ENCODE measurements at places on chromosomes 7 and 10.

GRCh38 chr10:119100434-119101238 is 3.3 kb upstream of the DENND10 start:
- DNase-seq, result no peak

GRCh38 chr7:1948301-1948796 is 278.3 kb downstream of the ELFN1 start:
- no peak for DNase-seq

GRCh38 chr7:157507987-157508386 is 171.2 kb downstream of the DNAJB6 start:
- DNase-seq, result no peak

- no peak for DNase-seq
Measured at GRCh38 chr10:123786896-123787295, 104.7 kb downstream of the CPXM2 start.

DNA sequence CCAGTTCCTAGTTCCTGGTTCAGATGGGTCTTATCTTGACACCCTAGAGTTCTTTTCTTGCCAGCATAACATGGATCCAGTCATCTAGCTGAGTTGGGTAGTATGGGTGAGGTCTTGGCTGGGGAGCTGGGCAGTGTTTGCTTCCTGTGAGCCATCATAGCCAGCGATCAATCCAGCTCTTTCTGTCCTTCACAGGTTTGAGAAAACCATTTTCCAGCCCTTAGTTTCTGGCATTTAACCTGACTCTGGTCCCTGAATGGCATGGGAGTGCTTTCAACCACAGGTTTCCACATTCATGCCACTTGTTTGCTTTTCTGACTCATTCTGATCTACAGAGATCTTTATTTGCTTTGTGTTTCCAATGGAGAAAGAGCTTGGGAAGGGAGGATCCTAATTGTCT is 8.6 kb downstream of the SLC13A1 start:
- DNase-seq, result no peak

GRCh38 chr10:71812016-71812912 is 38.8 kb downstream of the PSAP start:
- peak; percentile 54 for DNase-seq

DNA sequence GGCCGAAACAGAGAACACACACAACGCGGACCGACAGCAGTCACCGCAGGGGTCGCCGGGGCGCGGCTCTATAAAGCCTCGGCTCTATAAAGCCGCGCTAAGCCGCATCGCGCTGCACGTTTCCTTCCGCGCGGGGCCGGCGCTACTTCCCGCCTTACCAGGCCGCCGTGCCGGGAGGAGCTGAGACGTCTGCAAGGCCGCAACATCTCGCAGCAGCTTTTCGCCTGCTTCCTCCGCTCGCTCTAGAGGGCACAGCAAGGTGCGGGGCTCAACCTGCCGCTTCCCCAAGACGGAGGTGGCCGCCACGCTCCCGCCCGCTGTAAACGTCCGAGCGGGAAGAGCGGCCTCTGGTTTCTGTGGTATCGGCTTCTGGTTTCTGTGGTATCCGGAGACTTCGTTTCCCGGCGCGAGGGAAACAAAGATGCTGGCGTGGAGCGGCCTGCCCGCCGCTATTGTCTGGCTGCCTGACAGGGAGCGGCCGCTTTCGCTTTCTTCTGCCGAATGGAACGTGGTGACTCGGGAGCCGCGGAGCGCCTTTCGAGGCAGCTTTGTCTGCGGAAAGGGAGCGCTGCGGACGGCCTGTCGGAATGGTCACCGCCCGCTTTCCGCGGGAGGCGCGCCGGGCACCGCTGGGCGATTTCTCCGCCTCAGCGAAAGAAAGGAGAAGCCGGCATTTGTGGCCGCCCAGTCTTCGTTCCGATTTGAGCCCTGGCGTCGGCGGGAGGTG is 91.8 kb downstream of the SPAG6 start:
- peak; percentile 90 for DNase-seq

DNA sequence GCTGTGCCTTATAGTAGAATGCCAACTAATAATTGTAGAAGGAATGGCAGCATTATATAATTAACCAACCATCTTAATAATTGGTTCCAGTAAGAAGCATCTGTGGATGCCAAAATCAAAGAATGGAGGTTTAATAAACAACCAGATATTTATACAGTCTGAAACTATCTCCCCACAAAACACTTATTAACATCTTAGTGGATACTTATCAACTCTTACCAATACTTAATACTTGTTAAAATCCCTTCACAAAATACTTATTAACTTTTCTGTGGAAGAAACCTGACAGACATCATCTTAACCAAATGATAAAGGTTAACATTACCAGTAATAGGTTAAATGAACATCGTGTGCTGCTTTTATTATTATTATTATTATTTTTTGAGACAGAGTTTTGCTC is 29.1 kb upstream of the FAM107B start:
- no peak for DNase-seq

GRCh38 chr7:146661435-146661834 is 544.8 kb downstream of the CNTNAP2 start:
- DNase-seq, result no peak

DNA sequence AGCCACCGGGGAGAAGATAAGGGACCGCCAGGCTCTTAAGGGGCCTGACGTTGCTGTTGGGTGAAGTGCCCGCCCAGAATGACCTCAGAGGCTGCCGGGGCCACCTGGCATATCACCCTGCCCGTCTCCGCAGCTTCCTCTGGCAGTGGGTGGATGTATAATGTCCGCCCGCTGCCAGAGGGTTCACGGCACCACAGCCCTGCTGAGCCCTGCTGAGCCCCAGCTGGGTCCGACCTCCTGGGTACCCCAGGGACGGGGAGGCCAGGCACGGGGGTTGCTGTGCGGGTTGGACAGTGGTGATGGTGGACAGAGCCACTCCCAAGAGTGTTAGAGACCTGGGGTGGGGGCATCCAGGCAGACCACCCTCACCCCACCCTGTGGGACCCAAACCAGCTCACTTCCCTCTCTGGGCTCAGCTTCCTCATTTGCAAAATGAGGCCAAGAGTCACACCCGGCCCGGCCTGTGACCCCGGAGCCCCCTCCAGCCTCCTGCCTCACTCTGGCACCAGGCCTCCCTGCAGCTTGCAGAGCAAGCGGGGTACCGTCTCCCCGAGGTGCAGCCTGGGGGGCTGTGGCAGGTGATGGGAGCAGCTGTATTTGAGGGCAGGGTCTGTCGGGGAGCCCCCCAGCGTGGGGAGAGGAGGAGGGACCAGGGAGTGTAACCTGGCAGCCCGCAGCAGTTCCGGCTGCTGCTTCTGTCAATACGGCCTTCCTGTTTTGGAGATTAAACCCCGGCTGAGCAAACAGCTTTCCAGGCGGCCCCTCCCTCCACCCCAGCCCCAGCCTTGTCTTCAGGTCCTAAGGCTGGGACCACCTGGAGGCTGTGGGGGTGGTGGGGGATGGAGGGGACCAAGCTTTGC is 8.4 kb upstream of the LFNG start:
- no peak for DNase-seq

GRCh38 chr7:69690329-69690728 is 92.1 kb downstream of the AUTS2 start:
- DNase-seq, result no peak

- DNase-seq, result no peak
Measured at GRCh38 chr7:86947929-86948328, 111.5 kb downstream of the ELAPOR2 start.

- no peak for DNase-seq
Measured at GRCh38 chr7:45578022-45578421, 3.9 kb downstream of the ADCY1 start.

Data from EL (cell line).